ENCODE measurements at places on chromosomes 2 and 18.

DNA sequence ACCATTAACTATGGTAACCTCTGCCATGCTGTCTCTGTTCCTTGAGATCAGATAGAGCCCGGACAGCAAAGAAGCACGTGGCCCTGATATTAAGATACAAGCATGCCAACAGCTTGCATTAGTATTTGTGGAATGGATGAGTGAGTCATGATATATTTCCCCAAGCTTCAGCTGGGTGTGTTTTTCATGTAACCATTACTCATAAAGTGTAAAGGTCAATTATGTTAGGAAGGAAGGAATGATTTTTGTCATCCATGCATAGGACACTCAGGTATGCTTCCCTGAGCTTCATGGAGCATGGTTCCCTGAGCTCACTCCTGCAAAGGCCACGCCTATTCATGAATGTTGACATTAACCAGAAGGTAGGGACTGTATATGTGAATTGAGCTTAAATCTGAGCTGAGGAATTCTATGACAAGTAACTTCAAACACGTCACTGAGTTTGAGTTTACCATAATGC lies 74.6 kb downstream of the ARL4C start:
- peaks cover 7% of the 10 kb centered on the region for H3K36me3 ChIP-seq
- H3K4me3 ChIP-seq, result peak overlapping the region; percentile 65
- no peak for DNase-seq
- H3K4me1 ChIP-seq, result peaks cover 66% of the 10 kb centered on the region
- H3K27me3 ChIP-seq, result no peaks in the 10 kb centered on the region

DNA sequence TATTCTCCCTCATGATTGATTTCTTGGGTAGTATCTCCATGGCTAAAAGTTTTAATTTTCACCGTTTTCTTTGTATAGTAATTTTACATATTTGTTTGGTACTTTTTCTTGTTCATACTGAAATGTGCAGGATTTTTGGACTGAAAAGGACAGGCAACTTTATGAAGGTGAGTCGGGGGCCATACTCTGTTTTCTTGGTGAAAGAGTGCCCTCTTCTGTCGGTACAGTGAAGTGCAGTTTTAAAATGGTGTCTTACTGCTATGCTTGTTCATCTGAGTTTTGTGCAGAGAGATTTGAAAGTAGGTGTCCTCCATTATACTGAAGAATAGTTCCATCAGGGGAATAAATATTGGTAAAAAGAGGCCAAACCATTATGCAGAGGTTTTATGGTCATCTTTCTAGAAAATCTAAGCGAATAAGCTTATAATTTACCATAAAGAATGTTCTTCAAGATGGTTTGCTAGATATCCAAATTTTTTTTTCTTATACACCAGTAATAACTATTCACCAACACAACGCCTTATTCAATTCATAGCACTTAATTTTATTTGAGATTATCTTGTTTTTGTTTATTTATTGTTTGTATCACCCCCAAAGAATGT lies 8.7 kb upstream of the SERPINB13 start:
- no peaks in the 10 kb centered on the region for H3K4me1 ChIP-seq
- peak; percentile 78 for DNase-seq

DNA sequence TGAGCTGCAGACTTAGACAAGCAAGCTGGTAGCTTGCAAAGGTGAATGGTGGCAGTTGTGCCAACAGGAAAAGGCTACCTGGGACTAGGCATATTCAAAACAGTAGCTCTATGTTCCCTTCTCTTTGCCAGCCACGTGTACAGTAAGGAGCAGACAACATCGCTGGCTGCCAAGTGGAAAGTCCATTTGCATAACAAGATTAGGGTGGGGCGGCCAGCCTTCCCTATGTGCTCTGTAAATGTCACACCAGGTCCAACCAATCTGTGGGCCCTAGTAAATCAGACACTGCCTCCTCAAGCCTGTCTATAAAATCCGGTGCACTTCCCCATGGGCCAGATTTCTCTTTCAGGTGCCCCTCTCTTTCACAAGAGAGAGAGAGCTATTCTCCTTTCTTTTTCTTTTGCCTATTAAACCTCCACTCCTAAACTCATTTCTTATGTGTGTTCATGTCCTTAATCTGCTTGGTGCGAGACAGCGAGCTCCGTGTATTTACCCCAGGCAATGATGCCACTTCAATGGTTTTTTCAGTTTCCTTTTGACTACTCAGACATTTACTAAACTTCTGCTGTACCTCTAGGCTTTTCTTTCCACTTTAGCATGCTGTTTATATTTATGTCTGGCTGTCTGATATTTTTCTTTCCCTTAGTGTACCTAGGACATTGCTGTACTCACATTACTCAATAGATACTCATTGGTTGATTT lies 297.4 kb upstream of the GCFC2 start:
- no peak for DNase-seq
- H3K27ac ChIP-seq, result no peak overlapping the region
- H3K27me3 ChIP-seq, result no peaks in the 10 kb centered on the region

- peaks cover 16% of the 10 kb centered on the region for H3K4me1 ChIP-seq
- H3K4me3 ChIP-seq, result no peak overlapping the region
- no peaks in the 10 kb centered on the region for H3K27me3 ChIP-seq
- H3K27ac ChIP-seq, result no peak overlapping the region
- DNase-seq, result no peak
Measured at GRCh38 chr2:39383146-39383545, 53.9 kb downstream of the MAP4K3 start.

- no peak overlapping the region for H3K4me3 ChIP-seq
- no peak overlapping the region for H3K27ac ChIP-seq
- peaks cover 19% of the 10 kb centered on the region for H3K27me3 ChIP-seq
- H3K4me1 ChIP-seq, result no peaks in the 10 kb centered on the region
Measured at GRCh38 chr2:151157000-151157735, 104.5 kb downstream of the RBM43 start.

DNA sequence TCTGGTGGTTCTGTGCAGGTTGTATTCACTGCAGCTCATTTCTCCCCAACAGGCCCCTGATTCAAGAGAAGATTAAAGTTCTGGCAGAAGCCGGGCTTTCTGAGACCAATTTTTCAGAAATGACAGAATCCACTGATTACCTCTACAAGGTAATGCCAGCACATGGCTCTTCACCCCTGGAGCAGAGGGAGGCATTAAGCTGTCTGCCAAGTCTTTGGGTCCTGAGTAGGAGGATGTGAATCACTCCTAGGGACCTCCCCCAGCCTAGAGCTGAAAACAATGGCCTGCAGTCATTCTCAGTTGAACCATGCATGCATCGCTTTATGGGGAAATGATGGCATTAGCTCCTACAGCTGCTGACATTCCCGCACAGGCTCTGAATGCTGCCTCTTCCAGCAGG lies 20.5 kb upstream of the RPL37A start:
- H3K4me1 ChIP-seq, result peaks cover 19% of the 10 kb centered on the region
- H3K36me3 ChIP-seq, result peaks cover 50% of the 10 kb centered on the region
- H3K27ac ChIP-seq, result no peak overlapping the region
- no peak for DNase-seq

- no peak for DNase-seq
- no peak overlapping the region for H3K27ac ChIP-seq
- H3K27me3 ChIP-seq, result no peaks in the 10 kb centered on the region
- H3K4me1 ChIP-seq, result peaks cover 9% of the 10 kb centered on the region
Measured at GRCh38 chr2:239114616-239115265, 266.9 kb downstream of the TWIST2 start.

DNA sequence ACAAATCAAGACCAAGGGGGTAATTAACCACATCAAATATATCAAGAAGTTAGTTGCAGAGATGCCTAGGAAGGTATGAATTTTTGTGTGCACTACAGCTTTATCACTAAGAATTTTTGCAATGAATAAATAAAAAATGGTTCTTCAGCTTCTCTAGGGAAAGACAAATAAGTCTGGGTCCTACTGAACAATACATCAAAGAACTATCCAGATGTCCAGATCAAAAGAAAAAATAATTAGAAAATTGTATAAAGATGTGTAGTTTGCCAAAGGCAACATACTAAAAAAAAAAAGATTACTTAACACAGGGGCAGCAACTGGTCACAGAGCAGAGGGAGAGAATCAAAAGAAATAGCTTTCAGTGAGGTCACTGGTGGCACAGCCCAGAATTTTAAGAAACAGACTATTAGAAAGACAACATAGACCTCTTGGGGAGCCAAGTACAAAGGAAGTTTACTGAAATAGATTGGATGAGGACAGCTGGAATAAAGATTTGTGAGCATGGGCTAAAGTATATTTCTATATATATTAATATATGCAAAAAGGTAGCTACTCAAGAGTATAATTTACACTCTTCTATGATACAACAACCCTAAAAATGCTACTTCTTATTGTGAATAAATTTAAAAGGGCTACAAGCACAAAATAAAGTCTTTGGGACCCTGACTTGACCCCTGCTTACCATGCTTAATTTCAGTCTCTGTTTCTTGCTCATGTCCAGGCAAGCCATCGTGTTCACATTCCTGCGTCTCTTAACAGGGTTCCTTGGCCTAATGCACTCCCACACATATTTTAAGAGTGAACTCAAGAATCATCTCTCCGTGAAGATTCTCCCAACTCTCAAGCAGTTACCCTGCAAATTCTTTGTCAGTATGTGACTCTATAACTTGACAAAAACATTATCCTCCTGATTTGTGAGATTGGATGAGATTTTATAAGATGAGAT lies 99.0 kb upstream of the GRB14 start:
- no peak overlapping the region for H3K4me3 ChIP-seq
- no peaks in the 10 kb centered on the region for H3K27me3 ChIP-seq
- H3K4me1 ChIP-seq, result no peaks in the 10 kb centered on the region
- DNase-seq, result no peak

- no peaks in the 10 kb centered on the region for H3K4me1 ChIP-seq
- no peak for DNase-seq
Measured at GRCh38 chr2:99651930-99652670, 162.3 kb upstream of the REV1 start.

DNA sequence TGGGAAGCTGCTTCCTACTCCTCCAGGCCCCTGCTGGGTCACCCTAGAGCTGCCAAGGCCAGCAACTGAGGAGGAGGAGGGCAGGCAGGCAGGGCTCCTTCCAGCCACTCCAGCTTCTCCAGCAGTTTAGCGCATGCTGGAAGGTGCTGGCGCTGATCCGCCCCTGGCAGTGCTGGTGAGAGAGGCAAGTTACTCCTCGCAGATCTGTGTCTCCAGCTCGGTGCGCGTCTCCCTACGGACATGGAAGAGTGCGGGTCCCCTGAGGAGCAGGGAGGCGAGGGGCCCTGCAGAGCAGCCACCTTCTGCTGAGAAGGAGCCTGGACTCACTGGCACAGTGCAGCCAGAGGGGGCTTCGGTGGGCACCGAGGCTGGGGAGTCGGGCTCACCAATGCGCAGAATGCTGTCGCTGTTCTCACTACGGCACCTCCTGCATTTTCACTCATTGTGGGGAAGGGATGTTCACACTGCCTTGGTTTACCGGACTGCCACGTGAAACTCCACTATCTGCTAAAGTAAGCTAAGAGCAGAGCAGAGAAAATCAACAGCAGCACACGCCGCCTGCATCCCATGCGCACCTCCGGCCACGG lies 206.0 kb downstream of the HDAC4 start:
- peaks cover 37% of the 10 kb centered on the region for H3K36me3 ChIP-seq
- no peak overlapping the region for H3K27ac ChIP-seq
- DNase-seq, result no peak
- no peaks in the 10 kb centered on the region for H3K4me1 ChIP-seq
- no peak overlapping the region for H3K4me3 ChIP-seq

- H3K4me1 ChIP-seq, result peaks cover 5% of the 10 kb centered on the region
- DNase-seq, result no peak
- H3K36me3 ChIP-seq, result no peaks in the 10 kb centered on the region
- no peak overlapping the region for H3K4me3 ChIP-seq
Measured at GRCh38 chr2:169683425-169684134, 10.6 kb downstream of the CFAP210 start.

GRCh38 chr2:27807476-27807875 lies 36.0 kb downstream of the MRPL33 start:
- peak; percentile 57 for DNase-seq
- H3K27ac ChIP-seq, result no peak overlapping the region
- H3K4me1 ChIP-seq, result peaks cover 3% of the 10 kb centered on the region
- no peaks in the 10 kb centered on the region for H3K27me3 ChIP-seq

GRCh38 chr2:151032741-151033191 lies 228.9 kb downstream of the RBM43 start:
- H3K4me1 ChIP-seq, result peaks cover 6% of the 10 kb centered on the region
- H3K27me3 ChIP-seq, result peaks cover 4% of the 10 kb centered on the region
- no peak overlapping the region for H3K27ac ChIP-seq
- no peaks in the 10 kb centered on the region for H3K36me3 ChIP-seq

- H3K27me3 ChIP-seq, result no peaks in the 10 kb centered on the region
- no peaks in the 10 kb centered on the region for H3K4me1 ChIP-seq
- H3K27ac ChIP-seq, result no peak overlapping the region
- no peak overlapping the region for H3K4me3 ChIP-seq
- DNase-seq, result no peak
Measured at GRCh38 chr2:81991282-81991681, 1686.7 kb upstream of the LRRTM1 start.

DNA sequence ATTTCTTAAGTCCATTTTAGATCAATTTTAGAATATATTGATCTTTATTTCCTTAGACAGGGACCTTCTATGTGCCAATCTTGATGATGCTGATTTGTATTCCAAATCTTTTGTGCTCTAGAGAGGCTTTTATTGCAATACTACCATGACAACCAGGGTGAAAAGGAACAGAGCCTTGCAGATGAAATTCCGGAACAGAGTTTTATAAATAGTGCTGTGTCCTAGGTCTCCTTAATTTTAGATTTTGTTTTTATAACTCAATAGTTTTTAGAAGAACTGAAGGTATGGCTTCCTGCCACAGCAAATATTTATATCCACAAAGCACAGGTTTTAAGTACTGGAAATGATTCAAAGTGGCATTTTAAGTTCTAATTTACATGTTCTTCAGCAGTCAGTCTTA lies 160.2 kb downstream of the PMAIP1 start:
- no peak overlapping the region for H3K4me3 ChIP-seq
- H3K36me3 ChIP-seq, result no peaks in the 10 kb centered on the region
- H3K4me1 ChIP-seq, result no peaks in the 10 kb centered on the region
- H3K27ac ChIP-seq, result no peak overlapping the region
- no peak for DNase-seq
- peaks cover 2% of the 10 kb centered on the region for H3K27me3 ChIP-seq

- H3K36me3 ChIP-seq, result no peaks in the 10 kb centered on the region
- no peak for DNase-seq
- H3K4me3 ChIP-seq, result no peak overlapping the region
- no peaks in the 10 kb centered on the region for H3K4me1 ChIP-seq
- no peak overlapping the region for H3K27ac ChIP-seq
Measured at GRCh38 chr2:129748653-129749052, 230.8 kb upstream of the RAB6C start.

GRCh38 chr2:19900931-19901441 lies 797 bp downstream of the TTC32 start:
- H3K4me1 ChIP-seq, result peaks cover 36% of the 10 kb centered on the region
- H3K36me3 ChIP-seq, result peaks cover 14% of the 10 kb centered on the region

- DNase-seq, result peak; percentile 64
- H3K4me1 ChIP-seq, result no peaks in the 10 kb centered on the region
- H3K27me3 ChIP-seq, result no peaks in the 10 kb centered on the region
- H3K36me3 ChIP-seq, result no peaks in the 10 kb centered on the region
- no peak overlapping the region for H3K27ac ChIP-seq
- no peak overlapping the region for H3K4me3 ChIP-seq
Measured at GRCh38 chr18:73908323-73908722, 239.3 kb downstream of the FBXO15 start.

Data from activated CD4-positive, alpha-beta T cell treated with anti-CD3 and anti-CD28 coated beads, Interleukin-2, amount 10 ng/mL, durations not matched to agents 24 days and 14 days (primary cell).